Activated CD4-positive, alpha-beta T cell treated with anti-CD3 and anti-CD28 coated beads for 1 hour (primary cell): ENCODE measurements at places on chromosomes 7 and 10.

- DNase-seq = no peak
These were observed 220.2 kb downstream of the KCNMA1 start for GRCh38 chr10:77417359-77417758.

DNA sequence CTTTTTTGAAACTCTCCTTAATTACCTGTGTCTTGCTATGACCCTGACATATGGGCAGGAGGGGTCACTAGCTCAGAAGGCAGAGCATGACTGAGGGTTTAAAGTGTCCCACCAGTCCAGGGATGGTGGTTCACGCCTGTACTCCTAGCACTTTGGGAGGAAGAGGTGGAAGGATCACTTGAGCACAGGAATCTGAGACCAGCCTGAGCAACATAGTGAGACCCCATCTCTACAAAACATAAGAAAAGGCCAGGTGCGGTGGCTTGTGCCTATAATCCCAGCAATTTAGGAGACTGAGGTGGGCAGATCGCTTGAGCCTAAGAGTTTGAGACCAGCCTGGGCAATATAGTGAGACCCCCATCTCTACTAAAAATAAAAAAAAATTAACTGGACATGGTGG lies 133.8 kb downstream of the TMEM178B start:
- DNase-seq = no peak

DNA sequence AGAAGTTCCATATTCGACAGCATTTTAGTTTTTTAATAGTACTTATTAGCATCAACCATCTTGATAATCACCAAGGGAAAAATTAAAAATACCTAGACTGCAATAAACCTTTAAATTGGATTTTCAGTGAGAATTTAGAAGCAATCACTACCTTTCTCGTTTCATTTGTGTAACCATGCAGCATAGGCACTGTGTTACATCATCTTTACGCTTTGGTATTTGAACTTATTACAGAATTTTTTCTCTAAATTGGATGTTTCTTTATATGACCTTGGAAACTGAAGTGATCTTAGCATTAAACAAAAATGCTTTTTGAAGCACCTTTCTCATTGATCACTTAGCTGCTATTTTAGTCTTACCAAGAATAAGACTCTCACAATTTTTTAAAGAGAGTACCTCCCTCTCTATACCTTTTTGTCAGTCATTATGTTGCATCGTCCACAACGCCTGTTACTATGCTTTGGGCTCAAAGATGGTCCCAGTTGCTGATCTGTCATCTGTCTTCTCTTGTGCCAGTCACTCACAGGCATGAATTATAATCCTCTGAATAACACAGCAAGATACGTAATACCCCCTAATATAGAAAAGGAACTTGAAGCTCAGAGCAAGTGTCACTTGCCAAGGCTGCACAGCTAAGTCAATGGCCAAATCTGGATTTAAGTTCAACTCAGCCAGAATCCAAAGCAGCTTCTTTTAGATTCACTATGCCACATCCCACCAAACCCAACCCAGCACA lies 19.6 kb upstream of the ASCC1 start:
- DNase-seq = no peak

DNA sequence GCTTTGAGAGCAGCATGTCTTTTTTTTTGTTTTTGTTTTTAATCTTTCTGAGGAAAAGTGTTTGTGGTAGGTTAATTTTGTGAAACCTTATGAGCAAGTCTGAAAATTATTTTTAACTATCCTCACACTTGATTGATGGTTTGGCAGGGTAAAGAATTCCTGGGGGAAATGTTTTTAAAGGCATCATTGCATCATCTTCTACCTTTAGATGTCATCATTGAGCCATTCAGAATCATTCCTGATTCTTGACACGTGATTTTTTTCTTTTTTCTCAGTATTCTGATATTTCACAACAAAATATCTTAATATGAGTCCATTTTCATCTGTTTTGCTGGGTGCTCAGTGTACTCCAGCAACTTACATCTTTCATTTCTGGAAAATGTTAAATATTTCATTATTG lies 28.3 kb downstream of the PALS2 start:
- no peak for DNase-seq

DNA sequence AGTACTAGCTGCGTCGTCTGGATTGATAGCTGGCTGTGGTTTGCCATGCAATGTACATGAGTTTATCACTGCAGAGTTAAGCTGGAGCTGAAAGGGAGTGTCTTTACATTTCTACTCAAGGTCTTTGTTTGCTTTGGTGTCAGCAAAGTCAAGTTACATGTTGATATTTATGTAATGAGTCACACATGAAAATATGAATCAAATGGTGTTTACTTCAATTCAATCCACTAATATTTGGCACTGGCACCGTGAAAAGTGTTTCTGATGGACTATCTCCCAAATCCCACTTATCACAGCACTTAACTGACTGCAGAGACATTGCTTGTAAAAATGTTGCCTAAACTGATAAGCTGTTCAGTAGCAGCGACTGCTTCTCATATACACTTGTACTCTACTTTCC lies 395.9 kb downstream of the TFEC start:
- no peak for DNase-seq

GRCh38 chr10:35533565-35533964 lies 71.6 kb upstream of the GJD4 start:
- DNase-seq = no peak

DNA sequence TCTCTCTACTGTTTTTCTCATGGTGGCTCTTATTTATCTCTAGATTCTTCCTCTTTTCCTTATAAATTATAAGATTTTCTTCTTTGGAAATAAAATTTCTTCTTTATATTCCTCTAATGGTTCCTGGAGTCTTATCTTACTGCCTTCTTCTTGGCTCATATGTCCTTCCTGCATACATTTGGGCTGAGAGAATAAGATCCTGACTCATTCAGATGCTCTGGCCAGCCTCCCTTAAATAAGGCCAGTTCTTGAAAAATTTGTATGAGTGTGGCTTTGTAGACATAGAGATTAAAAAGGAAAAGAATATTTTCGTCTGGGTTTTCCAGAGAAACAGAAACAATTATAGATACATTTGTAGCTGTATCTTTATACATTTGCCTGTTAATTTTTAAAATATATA lies 411.3 kb downstream of the KIF20B start:
- no peak for DNase-seq

- DNase-seq = no peak
These were observed 842.5 kb downstream of the GRID1 start for GRCh38 chr10:85524001-85524666.

- no peak for DNase-seq
These were observed 158.1 kb upstream of the ETV1 start for GRCh38 chr7:14147532-14147931.

DNA sequence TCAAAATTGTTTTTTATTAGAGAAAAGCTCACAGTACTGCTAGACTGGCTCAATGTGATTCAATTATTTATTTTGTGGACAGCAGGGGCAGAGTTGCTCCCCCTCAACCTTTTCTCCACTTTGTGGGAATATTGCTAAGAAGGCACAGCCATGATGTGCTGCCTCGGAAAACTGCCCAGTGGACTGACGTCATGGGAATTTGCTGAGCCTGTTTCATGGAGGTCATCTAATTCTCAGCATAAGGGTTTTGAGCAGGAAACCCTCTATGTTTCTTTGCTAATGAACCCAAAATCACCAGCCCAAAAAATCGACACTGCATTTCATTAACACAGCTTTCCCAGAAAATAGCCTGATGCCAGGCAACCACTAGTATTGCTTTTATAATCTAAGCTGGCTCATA lies 228.8 kb upstream of the FAM3C start:
- no peak for DNase-seq

- no peak for DNase-seq
These were observed 363.3 kb downstream of the TYW1 start for GRCh38 chr7:67359900-67360299.

DNA sequence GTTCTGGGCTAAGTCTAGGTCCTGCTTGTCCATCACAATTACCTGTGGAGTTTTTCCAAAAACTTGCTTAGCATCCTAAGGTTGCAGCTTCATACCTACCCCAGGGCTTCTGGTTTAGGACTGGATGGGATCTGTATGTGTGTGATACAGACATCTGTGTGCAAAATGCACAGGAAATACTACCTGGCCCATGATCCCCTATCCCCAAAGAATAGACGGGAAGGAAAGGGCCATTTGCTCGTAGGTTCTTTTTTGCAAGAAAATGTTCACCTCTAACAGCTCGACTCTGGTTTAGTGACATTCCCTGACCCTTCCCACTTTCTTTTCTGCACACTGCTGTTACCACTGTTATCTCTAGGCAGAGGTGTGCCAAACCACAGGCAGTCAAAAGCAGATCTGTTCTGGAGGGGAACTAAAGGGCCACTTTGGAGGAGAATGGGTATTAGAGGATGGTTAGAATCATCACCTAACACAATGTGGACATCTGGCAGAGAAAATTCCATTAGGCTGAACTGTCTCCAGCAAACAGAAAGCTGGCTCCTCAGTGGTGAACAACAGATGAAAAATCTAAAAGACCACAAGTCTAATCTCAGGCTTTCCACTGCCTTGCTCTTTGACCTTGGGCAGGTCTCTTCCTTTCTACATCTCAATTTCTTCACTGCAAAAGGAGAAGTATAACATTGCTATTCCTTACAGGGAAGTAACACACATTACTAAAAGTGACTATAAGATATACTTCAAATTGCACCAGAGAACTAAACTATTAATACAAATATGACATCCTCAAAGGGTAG lies 107.4 kb downstream of the UBE2H start:
- no peak for DNase-seq

DNA sequence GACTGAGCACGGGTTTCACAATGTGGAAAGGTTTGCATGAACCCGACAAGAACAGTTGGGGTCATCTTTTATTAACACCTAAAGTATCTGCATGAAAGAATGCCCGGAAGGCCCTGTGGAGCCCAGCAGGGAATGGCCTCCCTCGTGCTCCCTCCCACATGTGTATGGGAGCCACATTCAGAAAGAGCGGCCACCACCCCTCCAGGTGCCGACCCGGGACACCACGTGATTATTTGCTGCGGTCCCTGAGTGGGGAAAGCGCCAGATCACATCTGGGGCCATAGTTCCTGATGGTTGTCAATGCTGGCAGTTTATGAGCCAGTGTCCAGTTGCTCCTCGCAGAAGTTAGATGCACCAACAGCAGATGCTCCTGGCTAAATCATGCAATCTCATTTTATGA lies 571.4 kb downstream of the TCERG1L start:
- DNase-seq = no peak

- no peak for DNase-seq
These were observed 603.4 kb downstream of the KCNMA1 start for GRCh38 chr10:77034240-77034639.

DNA sequence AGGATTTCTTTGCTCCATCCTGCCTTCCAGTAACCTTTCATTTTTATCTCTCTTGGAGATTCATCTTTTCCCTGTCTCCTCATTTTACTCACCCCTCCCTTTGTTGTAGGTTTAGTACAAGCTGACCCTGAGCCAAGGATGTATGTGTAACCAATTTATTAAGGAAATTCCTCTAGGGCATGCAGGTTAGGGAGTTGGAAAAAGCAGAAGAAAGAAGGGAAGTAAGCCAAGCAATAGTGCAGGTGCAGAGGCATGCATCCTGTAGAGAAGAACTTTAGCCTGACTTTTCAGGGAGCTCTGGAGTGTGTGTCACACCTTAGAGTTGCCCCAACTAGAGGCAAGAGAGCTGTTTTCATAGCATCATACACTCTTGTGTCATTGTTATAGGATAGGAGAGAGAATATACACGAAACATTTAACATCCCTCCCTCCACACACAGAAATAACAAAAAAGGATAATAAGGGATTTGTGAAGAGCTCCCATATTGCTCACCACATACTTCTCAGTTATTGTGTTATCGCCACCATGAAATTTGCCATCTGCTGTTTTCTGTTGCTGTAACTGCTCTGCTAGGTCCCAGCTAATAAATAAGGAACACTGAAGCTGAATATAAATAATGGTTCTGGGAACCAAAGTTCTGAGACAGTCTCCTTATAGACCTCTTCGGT lies 21.8 kb upstream of the SEMA3C start:
- no peak for DNase-seq

DNA sequence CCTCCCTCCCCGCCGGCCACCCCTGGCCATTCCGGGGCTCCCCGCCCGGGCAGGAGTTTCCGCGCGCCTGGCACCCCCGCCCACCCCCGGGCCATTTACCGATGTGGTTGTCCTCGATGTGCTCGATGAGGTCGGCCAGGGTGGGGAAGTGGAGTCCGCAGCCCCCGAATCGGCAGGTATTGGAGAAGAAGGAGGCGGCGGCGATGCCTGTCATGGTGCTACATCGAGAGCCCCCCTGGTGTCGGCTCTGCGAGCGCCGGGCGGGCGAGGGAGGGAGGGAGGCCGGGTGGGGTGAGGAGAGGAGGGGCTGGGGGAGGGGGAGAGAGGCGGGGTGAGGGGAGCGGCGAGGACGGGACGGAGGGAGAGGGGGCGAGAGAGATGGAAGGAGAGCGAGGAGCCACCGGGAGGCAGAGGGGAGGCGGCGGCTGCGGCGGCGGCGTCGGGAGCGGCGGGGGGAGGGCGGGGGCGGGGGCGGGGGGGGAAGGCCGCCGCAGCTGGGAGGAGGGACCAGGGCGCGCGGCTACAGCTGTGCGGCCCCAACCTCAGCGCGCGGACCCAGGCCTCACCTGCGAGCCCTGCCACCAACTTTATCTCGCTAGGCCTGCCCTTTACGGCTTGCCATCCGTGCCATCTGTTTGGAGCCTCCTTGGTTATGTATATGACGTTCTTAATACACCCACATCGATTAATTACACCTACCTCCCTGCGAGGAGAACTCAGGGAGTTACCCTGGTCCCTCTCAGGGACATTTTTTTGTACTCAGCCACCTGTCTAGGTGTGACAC lies at the start of gene JAZF1:
Gene JAZF1, minus strand, starts transcription at position 432 of the 784 bp plus-strand sequence.
- DNase-seq = peak; percentile 37

DNA sequence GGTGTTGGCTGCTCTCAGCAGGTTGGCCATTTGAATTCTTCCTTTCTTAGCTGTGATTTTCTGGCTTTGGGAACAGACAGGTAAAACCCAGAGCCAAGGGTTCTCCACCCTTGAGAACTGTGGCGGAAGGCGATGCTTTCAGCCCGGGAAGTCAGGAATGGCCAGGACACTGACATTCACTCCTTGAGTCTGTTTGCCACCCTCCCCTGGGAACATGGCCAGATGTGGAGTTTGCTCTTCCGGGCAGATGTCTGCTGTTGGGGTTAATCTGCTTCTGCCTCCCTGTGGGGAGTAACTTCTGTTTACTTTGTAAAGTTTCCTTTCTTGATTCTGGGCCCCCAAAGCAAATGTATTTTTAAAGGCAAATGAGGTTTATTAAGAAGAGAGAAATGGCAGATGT lies 17.7 kb downstream of the GATA3 start:
- no peak for DNase-seq

DNA sequence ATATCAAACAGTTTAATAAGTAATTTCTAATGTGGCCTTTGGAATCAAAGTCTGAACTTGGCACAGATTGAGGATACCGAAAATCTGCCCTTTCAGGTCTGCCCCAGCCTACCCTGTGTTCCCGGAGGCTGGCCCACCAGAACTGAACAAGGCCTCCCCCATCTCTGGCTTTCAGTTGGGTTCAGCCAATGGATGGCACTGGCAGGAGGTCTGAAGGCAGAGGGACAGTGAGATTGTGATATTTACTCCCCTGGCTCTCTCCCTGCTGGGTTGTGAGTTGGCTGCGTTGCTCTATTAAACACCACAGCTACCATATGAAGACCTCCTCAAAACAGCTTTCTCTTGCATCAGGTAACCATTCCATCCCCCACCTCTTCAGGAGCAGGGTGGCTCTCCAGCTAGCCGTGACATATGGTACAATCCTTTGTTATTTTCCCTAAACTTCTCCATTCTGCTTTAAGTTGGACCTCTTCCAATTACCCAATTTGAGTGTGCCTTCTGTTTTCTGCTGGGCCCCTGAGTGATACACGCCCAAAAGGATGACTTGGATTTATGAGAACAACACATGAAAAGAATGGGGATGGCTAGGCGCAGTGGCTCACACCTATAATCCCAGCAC lies 28.1 kb downstream of the DNMBP start:
- no peak for DNase-seq

GRCh38 chr7:92437956-92438491 lies 9.3 kb upstream of the GATAD1 start:
- no peak for DNase-seq
